ENCODE measurements at places on chromosomes 6 and 20.

DNA sequence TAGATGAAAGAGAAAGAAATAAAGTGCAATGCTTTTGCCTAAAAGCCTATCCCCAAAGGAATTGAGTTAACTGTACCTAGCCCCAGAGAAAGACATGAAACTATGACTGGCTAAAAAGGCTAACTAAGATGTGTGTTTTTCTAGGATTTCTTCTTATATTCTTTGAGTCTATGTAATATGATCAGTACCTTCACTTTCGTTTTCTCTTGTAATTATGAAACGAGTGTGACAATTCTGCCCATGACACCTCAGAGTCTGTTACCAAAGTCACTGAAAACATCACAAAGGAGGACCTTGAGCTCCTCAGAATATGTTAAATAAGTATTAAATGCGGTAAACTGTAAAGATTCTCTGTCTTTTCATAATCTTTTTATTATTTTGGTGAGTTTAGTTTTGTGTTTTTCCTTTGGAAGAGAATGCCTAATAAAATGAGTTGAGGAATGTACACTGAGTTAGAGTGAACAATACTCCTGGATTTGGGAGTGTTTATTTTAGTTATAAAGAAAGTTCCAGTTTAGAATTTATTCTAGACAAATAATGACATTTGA lies 141.3 kb downstream of the FUT9 start:
- no peak for DNase-seq

- DNase-seq: no peak
Observed at GRCh38 chr20:4454111-4454510, 267.6 kb upstream of the PRND start.

GRCh38 chr6:125031385-125031784 lies 69.1 kb downstream of the RNF217 start:
- DNase-seq: no peak

GRCh38 chr6:12608016-12608860 lies 108.3 kb upstream of the PHACTR1 start:
- no peak for DNase-seq

GRCh38 chr6:35228481-35228880 lies 14.7 kb downstream of the SCUBE3 start:
- DNase-seq: no peak

DNA sequence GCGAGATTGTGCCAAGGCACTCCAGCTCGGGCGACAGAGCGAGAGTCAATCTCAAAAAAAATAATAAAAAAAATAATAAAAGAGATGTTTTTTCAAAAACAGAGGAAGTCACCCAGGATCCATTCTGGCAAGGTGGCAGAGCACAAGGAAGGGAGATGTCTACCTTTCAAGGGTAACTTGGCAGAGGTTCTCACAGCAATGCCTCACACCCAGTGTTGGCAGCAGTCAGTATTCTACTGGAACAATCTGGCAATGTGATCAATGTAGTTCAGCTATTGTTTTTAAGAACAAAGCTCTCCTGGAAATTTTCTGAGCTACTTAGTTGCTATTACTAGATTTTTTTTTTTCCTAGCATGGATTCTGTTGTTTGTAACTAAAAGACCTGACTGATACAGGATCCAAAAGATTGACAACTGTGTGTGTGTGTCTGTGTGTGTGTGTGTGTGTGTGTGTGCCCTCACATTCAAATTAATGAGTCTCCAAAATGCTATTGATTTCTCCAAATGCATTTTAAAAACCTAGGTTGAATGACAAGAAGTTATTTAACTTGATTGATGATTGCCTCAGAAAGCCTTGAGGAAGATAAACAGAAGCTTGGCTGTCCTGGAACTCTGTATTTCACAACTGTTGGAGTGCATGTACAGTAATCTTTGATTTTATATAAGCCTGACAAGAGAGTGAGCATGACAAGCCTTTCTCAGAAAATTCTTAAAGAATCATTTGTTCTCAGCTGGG lies 114.1 kb upstream of the RREB1 start:
- DNase-seq: no peak

GRCh38 chr20:59144179-59144830 lies 19.3 kb upstream of the ZNF831 start:
- DNase-seq: no peak

Data from stimulated activated CD4-positive, alpha-beta T cell treated with anti-CD3 and anti-CD28 coated beads, Interleukin-1b, Interleukin-23, amount 100 ng/mL, for 1 hour (primary cell).